ENCODE measurements at places on chromosomes 1 and 21.

GRCh38 chr1:145992958-145993617 is 3.3 kb downstream of the TXNIP start:
- DNase-seq = no peak

- DNase-seq = no peak
These were observed 755 bp downstream of the FBXO42 start for GRCh38 chr1:16351456-16351993.

GRCh38 chr1:8217011-8217711 is 100.8 kb upstream of the SLC45A1 start:
- DNase-seq = no peak

DNA sequence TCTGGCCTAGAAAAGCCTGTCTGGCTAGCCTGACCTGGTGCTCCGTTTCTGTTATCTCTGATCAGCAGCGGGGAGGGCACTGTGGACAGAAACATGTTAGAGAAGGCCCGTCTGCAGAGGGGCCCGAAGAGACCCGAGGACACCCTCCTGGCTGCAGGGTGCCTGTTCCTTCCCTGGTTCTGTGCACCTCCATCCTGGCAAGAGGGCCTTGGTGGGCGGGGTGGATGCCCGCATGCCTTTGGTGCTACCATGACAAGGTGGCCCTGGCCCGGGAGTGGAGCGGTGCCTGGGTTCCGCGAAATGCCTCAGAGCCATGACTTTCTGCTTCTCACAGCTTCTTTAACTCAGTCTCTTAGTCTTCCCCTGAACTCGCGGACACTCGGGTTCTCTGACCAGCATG is 233.6 kb downstream of the CAMTA1 start:
- no peak for DNase-seq

DNA sequence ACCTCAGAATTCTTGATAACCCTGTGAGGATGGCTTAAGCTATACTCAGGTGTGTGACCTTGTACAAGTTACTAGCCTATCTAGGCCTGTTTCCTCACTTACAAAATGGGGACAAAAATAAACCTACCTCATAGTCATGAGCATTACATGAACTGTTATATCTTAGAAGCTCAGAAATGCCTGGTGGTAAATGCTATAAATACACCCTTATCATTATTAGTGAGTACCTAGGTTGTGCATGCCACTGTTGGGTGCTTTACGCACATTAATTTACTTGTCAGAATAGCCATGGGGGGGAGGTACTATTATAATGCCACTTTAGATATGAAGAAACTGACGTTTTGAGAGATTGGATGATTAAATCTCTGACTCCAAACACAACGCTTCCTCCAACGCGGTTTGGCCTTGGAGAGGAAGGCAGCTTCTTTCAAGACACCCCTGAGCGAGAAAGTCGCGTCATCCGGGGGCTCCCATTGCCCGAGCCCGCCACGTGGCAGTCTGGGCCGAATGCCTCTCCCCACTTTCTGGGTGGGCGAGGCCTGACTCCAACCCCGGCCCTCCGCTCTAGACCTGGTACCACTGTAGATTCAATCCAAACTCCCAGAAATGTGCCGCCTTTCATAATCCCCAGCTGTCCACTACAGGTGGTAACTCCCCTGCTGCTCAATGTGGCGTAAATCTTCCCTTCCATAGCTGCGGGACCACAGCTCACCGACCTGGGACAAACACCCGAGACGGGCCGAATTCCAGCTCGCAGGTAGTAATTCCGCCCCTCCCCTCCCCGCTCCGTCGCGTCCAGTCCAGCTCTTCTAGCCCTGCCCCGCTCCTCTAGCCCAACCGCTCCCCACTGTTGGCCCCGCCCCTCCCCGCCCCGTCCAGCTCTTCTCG is 771 bp upstream of the RAD54L start:
- DNase-seq = no peak

All from AG09309 (cell line).